ENCODE measurements at places on chromosomes 1 and 21.

DNA sequence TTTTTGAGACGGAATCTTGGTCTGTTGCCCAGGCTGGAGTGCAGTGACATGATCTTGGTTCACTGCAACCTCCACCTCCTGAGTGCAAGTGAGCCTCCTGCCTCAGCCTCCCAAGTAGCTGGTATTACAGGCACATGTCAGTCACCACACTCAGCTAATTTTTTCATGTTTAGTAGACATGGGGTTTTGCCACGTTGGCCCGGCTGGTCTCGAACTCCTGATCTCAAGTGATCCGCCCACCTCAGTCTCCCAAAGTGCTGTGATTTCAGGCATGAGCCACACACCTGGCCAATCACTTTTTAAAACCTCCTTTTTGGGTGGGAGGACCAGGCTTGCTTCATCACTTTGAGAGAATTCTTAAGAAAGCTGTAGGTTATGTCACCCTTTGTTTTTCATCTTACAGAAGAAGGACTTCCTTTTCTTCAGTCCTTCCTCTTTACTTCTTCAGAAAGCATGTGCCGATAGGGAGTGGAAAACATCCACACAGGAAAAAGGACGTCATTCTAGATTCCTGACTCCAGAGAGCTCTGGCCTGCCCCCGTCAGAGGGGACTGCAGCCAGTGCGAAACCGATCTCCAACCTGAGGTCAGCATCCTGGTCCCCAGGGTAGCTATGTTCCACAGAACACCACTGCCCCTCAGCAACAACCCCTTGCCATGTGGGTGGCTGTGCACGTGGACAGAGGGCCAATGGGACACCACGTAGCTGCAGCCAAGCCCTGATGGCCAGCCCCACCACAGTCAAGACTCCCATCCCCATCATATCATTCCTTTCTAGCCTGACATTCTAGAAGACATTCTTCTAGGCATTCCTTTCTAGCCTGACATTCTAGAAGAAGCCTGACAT, 21.9 kb downstream of the NCF2 start:
- peak; percentile 51 for DNase-seq

- no peak for DNase-seq
These were observed 297.1 kb downstream of the NCAM2 start for GRCh38 chr21:21295303-21295702.

DNA sequence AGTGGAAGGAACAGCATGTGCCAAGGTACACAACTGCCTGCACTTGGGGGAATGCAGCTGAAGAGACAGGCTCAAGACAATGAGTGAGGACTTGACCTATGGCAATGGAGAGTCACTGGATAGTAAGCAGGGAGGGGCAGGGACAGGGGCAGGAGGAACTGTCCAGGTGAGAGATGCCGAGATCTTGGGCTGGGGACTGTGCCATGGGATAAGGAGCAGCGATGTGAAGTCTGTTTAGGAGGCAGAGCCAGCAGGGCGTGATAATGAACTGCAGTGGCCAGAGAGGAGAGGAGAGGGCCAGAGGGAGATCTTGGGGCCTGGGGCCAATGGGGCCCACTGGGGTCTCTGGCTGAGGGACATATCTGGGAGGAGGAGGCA, 17.8 kb upstream of the EPB41 start:
- DNase-seq = no peak

DNA sequence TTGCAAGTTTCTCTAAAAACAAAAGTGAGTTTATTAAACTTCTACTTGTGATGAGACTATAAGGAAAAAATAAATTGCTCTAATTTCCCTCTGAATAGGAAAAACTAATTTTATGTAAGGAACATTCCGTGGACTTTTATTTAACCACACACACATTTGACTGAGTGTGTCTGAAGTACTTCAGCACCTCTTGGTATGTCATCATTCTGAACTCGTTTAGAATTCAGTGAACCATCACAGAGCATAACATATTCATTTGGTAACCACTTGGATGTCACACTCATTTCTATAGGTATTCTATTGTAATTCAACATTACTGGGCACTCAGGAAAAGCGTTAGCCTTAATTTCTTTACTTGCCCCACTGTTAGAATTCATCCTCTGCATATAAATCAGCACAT, 79.1 kb downstream of the RGS21 start:
- no peak for DNase-seq

- no peak for DNase-seq
These were observed 28.9 kb downstream of the MATN1 start for GRCh38 chr1:30694280-30695175.

DNA sequence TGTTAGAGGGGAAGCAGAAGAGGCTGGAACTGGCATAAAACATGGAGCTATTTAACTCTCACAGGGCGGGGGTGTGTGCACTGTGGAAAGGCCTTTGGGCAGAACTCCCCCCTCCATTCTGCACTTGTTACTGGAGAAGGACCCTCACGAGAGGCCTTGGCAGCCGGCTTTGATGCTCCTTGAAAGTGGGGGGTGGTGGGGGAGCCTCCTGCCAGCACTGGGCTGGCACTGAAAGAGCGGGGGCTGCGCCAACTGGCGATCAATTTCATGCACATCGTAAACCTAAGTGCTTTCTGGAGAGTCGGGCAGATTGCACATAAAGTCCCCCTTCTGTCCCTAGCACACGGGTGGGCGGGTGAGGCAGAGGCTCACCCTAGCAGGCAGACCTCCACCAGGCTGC, 28.9 kb downstream of the FOXO6 start:
- no peak for DNase-seq

DNA sequence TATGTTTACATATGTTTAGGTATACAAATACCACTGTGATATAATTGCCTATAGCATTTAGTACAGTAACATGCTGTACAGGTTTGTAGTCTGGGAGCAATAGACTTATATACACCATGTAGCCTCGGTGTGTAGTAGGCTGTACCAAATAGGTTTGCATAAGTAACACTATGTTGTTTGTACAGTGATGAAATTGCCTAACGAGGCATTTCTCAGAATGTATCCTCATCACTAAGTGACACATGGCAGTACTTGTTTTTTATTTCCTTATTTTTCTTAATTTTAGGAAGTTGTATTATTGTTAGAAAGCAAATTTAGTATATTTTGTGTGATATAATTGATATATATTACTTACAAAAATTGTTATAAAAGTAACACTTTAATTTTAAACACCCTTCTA, 840.9 kb downstream of the LTN1 start:
- no peak for DNase-seq

GRCh38 chr1:118116401-118116800, 68.6 kb downstream of the SPAG17 start:
- DNase-seq = no peak

DNA sequence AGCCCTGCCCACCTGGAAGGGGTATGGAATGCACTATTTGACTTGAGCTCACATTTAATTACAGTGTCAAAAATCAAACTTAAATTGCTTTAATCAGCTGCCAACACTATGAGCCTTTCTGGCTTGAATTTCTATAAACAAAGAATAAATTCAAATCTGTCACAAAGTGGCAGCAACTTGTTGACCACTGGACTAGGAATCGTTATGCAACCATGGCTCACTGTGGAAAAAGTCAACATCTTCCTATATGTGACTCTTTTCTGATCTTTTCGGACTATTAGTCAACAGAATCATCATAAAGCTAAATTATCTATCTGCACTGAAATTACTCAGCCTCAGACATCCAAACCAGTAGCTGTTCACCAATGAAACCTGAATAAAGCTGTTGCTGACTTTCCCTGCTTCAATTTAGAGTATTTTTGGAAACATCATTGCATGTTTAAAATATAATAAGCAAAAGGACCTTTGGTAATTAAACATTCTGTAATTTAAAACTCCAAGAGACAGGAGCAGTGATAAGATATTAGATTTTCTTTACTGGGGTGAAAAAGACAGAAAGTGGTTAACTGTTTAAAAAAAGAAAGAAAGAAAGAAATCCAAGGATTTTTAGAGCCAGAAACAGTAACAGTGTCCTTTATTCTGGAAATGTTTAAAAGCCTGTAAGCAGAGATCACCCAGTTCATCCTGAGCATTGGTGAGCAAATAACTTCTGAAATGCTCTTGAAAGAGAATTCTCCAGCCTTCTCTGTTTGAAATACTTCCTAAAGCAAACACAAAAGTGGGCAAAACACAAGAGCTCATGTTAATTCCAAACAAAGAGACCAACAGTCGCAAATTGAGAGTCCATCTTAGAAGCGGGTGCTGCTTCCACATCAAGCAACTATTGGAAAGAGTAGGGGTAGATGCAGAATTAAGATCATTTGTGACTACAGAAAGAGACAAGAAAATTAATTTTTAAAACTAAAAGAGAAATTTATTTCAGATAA, 26.2 kb upstream of the ERG start:
- DNase-seq = no peak

GRCh38 chr1:93322349-93322748, 23.4 kb upstream of the DR1 start:
- no peak for DNase-seq

DNA sequence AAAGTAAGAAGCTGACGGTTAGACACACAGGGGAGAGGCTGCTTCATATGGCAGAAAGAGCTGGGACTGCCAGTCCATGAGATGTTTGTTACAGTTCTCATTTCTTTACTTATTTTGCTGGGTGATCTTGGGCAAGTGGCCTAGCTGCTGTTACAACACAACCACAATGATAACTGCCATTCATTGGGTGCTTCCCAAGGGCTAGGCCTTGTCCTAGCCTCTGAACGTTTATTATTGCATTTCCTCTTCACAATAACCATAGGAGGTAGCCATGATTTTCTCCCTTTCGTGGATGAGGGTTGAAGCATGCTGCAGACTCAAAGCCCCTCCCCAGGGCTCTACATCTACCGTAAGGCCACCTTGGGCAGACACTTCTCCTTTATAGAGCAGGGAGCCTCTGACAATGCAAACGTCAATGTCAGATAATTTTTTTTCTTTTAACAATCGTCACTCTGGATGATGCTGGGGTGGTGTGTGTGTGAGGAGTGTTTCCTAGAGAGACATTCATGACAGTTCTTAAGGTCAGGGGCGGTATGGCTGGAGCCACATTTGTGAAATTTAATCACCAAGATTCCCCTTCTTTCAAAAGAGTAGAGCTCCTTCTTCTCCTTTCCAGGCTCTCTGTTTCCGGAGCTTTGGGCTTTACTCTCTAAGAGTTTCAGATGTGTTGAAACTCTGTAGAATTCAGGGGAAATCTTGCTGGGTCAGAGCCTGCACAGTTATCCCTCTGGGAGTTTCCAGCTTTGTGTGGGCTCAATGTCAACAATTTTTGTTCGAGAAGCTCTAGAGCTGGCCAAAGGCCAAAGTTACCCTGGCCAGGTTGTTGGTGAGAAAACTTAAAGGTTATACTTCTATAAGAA, 138.5 kb upstream of the SGIP1 start:
- DNase-seq = no peak

GRCh38 chr1:108643492-108644335, 17.2 kb downstream of the HENMT1 start:
- DNase-seq = peak; percentile 71

- DNase-seq = peak; percentile 90
These were observed at the start of gene USP33 for GRCh38 chr1:77759071-77760028. TSS of gene USP33 (minus strand) at chr1:77759852. CDS start at chr1:77741697, 18,155 bp downstream.

All from KBM-7 (cell line).